Hepatocyte (in vitro differentiated cells): ENCODE measurements at places on chromosomes 4 and X.
A peak's percentile ranks its signal among the peaks of the same experiment; 100 is the strongest.

GRCh38 chrX:100830143-100830542, 10.0 kb downstream of the CSTF2 start:
- DNase-seq, result no peak

GRCh38 chrX:64198036-64198435, 7.5 kb downstream of the AMER1 start:
- no peak for DNase-seq

DNA sequence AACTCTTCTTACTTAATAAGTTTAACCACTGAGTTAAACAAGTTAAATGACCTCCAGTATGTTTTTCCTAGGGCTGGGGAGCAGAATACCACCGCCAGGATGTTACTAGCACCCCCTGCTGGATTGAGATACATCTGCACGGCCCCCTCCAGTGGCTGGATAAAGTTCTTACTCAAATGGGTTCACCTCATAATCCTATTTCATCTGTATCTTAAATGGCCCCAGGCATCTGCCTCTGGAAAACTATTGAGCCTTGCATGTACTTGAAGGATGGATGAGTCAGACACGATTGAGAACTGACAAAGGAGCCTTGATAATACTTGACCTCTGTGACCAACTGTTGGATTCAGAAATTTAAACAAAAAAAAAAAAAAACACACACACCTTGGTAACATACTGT, 61.5 kb upstream of the MMAA start:
- DNase-seq, result peak; percentile 78

- no peak for DNase-seq
Measured at GRCh38 chrX:39361736-39362135, 560.5 kb downstream of the MID1IP1 start.

- DNase-seq, result no peak
Measured at GRCh38 chr4:153798901-153799693, 10.2 kb upstream of the SFRP2 start.

DNA sequence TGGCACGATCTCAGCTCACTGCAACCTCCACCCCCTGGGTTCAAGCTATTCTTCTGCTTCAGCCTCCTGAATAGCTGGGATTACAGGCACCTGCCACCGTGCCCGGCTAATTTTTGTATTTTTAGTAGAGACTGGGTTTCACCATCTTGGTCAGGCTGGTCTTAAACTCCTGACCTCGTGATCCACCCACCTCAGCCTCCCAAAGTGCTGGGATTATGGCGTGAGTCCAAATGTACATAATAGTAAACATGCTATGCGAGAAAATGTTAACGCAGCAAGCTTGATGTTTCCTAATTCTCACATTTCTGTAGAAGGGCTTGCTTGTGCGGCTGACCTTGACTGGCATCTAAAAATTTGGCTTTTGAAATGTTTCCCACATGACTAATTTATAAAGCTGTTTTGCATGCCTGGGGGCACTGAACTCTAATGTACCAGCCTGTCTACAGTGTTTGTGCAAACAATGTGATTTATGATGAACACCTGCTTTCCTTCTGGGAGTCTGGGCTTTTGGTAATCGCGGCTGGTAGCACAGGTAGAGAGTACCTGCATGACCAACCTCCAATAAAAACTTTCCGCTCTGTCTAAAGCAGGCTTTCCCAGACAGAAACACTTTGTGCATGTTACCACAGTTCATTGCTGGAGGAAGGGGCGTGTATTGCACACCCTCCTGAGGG, 216.8 kb downstream of the IL15 start:
- DNase-seq, result peak; percentile 16

DNA sequence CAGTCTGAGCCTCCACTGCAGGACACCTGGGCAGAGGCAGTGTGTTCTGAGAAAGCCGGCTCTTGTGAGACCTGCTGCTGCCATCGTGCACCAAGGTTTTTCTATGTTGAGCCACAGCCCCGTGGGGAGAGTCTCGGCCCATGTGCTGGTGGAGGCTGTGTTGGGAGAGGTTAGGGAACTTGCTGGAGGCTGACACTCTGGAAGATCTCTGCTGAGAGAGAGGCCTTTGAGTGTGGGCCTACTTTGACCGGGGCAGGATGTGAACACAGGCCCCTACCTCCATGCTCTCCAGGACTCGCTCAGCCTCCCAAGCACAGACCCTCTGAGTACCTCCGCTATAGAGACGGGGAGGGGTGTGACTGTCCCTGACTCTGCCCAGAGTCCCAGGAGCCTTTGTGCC, 1.3 kb upstream of the S100P start:
- no peak for DNase-seq

DNA sequence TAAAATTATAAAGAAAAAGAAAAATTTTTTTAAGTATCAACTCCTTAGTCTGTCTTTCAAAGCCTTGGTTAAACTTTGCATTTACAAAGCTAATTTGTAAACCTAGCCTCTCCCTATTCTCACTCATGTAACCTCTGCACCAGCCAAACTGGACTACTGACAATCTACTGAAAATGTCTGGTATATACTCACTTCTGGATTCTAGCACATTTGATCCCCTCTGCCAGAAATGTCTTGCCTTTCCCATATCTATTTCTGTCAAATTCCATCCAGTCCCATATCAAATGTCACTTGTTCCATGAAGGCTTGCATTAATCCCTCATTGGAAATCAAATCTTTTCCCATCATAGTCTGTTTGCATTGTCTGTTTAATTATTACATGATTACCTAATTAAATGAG, 105.8 kb upstream of the KLHL13 start:
- no peak for DNase-seq

DNA sequence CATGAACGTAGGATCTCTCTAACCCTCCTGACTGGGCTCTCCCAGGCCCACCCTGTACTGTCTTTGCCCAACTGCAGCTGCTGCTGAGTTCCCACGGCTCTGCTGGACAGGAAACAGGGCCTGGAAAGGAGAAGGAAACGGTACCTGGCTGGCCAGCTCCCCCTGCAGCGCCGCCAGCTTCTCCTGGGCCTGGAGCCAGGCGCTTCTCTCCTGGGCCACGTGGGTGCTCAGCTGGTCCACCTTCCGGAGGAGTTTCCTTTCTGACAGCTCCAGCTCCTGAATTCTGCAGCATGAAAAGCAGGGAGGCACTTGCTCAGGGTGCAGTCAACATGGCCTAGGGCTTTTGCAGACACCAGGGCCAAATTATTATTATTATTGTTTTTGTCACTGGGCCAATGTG, 6.5 kb downstream of the C4orf50 start:
- DNase-seq, result no peak

DNA sequence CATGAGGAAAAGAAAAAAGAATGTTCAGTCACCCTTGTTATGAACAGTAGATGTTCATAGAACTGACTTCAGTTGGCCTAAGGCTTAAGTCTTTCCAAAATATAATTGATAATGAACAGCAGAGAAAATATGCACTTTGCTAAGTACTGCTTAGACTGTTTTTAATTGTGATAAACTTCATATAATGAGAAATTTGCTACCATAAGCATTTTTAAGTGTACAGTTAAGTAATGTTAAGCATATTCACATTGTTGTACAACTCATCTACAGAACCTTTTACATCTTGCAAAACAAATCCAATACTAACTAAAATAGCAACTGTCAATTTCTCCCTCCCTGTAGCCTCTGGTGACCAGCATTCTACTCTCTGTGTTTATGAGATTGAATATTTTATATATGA, 792.2 kb upstream of the LCORL start:
- no peak for DNase-seq

- no peak for DNase-seq
Measured at GRCh38 chr4:116668190-116668589, 417.2 kb downstream of the TRAM1L1 start.

DNA sequence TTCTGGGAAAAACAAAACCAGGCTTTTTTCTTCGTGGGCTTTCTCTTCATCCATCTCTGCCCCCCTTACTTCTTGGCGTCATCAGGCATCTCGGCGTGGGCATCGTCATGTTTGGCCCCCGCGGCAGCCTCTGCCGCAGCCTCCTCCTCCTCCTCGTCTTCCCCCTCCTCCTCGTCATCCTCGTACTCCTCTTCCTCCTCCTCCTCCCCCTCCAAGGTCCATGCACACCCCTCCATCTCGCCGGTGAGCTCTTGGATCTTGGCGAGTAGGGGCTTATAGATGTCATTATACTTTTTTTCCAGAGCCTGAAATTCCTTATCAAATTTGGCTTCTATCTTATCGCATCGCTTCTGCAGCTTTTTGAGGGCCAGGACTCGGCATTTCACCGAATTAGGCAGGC, 488 bp downstream of the NAP1L5 start:
- DNase-seq, result no peak

DNA sequence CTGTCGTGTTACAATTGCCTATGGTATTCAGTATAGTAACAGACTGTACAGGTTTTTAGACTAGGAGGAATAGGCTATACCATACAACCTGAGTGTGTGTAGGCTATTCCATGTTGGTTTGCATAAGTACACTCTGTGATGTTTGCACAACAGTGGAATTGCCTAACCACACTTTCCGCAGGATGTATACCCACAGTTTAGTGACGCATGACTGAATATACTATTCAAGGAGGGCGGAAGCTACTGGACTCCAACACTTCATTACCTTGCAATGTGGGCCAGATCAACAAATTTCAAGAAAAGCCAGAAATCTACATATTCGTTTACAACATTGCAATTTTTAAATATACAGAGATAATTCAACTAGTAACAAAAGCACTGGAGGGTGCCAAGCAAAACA, 317.2 kb downstream of the PDGFC start:
- DNase-seq, result no peak

DNA sequence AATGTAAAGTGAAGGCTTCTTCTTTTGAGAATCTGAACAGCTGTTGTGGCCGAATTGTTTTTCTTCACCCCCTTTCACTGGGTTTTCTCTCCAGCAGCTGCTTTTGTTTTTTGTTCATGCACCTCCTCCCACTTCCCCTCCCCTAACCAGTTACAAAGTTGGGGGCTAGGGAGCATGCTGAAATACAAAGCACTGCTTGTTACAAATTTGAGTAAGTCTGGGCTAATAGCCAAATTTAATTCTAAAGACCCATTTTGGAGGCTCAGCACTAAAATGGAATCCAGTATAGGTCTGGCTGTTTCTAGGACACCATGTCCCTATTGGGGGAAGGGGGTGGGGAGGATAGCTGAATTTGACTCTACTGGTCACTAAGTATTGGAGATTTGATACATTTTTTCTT, 89.2 kb upstream of the GPM6B start:
- DNase-seq, result no peak

GRCh38 chrX:110004215-110004614, 1.3 kb downstream of the TMEM164 start:
- peak; percentile 46 for DNase-seq

DNA sequence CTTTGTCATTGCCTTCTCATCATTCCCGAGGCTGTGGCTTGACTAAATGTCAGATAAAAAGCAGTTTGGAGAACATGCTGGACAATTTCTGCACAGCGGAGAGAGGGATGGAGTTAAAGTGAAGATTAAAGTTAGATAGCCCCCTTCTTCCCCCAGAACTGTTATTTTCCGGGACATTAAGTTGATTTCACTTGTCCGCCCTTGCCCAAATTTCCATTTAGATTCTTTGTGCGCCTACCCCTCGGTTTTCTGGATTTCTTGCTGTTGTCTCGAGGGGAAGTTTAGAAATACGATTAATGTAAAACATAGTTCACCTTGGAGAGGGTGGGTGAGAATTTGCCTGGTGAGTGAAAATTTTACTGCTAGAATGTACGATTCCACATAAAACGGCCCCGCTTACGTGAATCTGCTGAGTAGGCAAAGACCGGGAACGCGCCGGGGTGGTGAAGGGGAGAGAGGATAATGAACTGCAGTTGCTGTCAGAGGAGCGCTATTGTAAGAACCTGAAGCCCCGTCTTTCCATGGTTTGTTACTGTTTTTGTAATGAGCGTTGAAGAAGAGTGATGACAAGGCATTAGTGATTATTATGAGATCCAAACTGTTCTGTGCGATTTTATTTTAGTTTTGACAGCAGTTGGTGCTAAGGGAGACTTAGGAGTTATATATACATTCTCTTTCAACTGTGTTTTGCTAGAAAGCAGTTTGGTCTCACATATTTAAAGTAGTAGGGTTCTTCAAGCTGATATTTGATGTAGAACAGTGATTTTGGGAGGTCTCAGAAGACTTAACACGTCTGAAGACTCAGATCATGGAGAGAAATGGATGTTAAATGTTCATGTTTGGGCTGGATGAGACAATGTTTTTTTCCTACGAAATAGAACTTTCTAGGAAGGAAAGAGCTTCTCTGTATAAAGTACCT, 73.0 kb downstream of the AFF1 start:
- peak; percentile 77 for DNase-seq

DNA sequence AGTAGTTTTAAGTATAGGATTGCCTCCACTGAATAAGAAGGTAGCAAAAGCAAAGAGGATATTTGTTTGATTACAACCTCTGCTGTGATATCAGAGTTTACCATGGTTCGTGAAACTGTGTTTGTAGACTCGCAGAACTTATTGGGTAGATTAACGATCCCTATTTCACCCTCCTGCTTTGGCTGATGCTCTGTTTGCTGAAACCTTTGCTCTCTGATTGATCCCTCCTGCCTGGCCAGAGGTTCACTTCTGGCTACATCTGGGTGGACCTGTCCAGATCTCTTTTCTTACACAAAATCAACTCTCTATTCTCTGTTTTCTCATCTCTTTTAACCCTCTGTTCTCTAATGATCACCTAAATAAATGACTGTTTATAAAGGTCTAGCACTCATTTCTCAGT, 37.9 kb upstream of the TMEM192 start:
- DNase-seq, result no peak

DNA sequence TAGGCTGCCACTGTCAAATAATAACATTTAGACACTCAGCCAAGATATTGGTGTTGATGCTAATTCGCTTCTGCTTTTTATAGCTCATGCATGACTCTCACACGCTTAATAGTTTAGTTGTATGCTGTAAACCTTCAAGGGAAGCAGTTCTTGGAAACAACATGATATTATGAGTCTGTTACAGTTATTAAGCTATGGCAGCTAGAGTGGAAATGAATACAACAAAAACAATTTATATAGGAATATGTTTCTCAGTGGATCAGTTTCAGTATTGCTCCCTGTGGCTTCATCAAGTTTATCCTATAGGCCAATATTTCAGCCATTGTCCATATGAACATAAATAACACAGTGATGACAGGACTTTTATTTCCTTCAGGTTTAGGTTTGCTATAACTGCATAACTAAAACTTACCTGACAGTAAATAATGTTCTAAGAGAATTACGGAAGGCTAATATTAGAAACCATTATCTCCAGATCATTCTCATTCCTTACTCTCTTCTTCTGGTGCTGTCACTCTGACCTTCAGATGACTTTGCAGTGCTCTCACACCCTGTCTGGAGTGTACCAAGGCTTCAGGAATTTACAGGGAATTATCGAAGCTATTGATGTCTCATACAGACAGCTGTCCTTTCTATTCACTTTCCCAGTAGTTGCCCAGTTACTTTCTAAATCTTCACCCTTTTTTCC, 555.0 kb downstream of the ANKRD50 start:
- DNase-seq, result no peak

- no peak for DNase-seq
Measured at GRCh38 chr4:74157154-74157553, 764 bp upstream of the MTHFD2L start.

- DNase-seq, result no peak
Measured at GRCh38 chrX:114800719-114801118, 216.7 kb downstream of the IL13RA2 start.
